ENCODE measurements at places on chromosomes 4 and X.

GRCh38 chr4:153579872-153580271, 104.2 kb upstream of the TLR2 start:
- no peak for DNase-seq
- H3K27ac ChIP-seq, result no peak overlapping the region
- H3K4me3 ChIP-seq, result no peak overlapping the region
- peaks cover 2% of the 10 kb centered on the region for H3K36me3 ChIP-seq

GRCh38 chr4:9970399-9971011, 50.8 kb downstream of the SLC2A9 start:
- DNase-seq, result no peak
- H3K27ac ChIP-seq, result no peak overlapping the region
- H3K27me3 ChIP-seq, result no peaks in the 10 kb centered on the region
- H3K4me1 ChIP-seq, result no peaks in the 10 kb centered on the region
- H3K36me3 ChIP-seq, result no peaks in the 10 kb centered on the region

GRCh38 chr4:40405193-40405592, 70.1 kb downstream of the CHRNA9 start:
- DNase-seq, result no peak
- H3K4me1 ChIP-seq, result peaks cover 21% of the 10 kb centered on the region
- H3K4me3 ChIP-seq, result no peak overlapping the region

DNA sequence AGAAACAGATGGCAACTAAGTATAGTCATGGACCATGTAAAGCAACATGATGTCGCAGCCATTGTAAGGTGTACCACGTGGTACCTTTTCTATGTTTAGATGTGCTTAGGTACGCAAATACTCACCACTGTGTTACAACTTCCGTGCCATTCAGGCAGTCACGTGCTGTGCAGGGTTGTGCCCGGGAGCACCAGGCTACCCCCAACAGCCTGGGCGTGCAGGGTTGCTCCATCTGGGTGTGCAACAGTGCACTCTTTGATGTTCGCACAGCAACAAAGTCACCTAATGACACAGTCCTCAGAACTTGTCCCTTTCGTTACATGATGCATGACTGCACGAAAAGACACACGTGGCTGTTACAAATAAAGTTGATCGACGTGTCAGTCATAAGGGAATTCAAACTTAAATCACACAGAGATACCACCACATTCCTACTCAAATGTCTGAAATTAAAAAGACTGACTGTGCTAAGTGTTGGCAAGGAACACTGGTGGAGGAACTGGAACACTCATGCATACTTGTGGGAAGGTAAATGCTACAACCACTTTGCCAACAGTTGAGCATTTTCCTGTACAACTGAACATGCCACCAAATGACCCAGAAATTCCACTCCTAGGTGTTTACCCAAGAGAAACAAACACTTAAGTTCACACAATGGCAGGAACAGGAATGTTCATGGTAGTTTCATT, 24.3 kb downstream of the CPLX1 start:
- peaks cover 3% of the 10 kb centered on the region for H3K4me1 ChIP-seq
- H3K27ac ChIP-seq, result no peak overlapping the region
- no peak for DNase-seq
- H3K4me3 ChIP-seq, result no peak overlapping the region
- no peaks in the 10 kb centered on the region for H3K36me3 ChIP-seq

All from progenitor cell of endocrine pancreas (in vitro differentiated cells).